ENCODE measurements at places on chromosomes 3 and 15.

DNA sequence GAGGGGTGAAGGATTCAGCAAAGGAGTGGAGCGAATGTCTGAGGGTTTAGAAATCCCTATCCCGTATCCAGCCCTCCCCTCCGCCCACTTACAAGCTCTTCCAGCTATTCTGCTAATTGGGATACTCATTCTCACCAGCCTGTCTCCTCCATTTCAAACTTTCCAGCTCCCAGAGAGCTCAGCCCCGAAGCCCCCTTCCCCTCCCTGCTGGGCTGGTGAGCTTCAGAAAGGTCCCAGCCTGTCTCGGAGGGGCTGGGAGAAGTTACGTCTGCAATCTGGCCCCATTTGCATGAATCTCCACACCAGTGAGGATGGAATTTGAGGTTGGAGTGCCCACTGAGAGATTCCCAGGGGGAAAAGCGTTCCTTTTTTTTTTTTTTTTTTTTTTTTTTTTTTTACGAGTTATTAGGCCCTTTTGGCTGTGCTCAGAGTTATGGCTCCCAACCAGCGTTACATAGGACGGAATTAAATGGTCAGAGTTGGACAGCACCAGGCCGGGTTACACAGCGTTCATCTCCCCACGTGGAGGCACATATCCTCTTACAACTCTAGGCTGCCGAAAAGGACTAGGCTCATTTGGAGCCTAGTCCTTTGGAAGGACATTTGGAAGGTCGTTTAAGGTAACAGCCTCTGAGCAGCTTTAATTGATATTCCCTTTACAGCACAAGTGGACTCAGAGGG is 34.6 kb downstream of the FGD5 start:
- DNase-seq = no peak

DNA sequence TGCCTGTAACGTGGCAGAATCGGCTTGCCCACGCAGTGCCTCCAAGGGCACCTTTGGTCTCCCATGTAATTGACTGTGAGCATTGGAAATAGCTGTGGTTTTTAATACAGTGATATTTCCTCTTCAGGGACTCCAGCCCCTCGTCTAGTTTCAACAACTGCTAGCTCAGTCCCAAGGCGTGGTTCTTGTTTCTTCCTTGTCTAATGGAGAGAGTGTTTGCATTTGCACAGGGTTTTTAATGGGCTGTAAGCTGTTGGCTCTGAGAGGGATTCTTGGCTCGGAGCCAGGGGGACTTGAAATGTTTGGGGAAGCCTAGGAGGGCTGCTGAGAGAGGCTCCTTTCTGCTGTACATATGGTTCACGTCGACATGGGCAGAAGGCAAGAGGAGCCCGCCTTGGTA is 86.2 kb downstream of the THSD4 start:
- no peak for DNase-seq

DNA sequence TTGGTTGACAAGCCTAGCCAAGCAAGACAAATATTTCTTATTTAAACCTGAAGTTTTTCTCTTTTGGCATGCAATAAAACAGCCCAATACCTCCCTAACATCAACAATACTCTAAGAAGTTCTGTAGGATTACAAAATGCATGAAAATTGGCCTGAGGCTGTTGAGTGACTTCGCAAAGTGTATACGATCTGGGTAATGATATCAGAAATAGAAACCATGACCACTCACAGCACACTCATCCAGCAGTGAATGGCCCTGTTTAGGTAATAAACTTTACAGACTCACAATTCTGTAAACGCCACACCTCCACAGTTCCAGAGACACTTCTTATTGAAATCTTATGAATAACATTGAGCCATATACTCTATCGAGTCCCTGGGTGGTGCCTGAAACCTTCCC is 83.0 kb upstream of the NAALADL2 start:
- DNase-seq = no peak

GRCh38 chr15:49225572-49226281 is 55.7 kb downstream of the GALK2 start:
- DNase-seq = no peak

DNA sequence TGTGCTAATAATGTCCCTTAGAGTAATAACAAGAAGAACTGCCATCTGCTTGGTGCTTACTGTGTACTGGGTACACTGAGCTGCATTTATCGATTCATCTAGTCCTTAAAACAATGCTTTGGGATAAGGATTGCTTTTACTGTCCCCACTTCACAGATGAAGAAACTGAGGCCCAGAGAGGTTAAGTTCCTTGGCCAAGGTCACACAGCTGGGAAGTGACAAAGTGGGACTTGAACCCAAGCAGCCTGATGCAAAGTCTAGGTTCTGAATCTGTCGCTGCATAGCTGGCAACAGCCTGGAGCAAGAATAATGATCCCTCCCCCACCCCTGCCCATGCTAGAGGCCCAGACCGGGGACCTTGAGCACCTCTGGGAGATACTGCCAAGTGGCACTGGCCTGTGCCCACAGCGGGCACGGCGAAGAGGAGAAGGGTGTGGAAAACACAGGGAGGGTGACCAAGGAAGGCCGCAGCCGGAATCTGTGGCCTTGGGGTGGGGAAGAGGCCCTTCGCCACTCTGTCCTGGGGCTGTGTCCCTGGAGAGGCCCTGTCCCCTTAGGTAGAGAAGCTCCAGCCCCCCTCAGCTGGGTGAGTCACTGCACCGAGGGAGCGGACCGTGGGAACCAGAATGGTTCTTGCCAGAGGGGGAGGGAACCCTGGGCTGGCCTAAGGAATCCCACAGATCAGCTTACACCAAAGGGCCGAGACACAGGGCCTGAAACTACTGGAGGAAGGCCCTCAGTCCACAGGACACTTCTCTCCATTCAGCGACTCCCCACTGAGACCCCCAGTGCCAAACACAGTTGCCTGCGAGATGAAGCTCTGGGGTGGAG is 3.5 kb downstream of the PLXND1 start:
- no peak for DNase-seq

DNA sequence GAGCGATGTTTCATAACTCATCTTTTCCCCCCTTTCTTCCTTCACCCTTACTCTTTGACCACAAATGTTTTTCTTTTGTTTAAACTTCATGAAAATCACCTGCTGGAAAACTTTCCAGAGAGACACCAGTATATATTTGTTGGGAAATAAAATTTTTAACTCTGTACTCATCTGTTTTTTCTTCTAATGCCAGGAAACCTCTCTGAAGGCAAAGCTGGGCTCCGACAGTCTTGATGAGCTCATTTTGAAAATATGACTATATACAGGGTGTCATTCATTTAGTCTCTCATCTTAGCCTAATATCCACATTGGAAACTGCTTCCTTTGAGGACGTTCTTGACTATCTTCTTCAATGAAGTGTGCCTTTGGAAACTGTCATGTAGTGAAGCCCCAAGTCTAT is 339.6 kb upstream of the ROBO2 start:
- no peak for DNase-seq

GRCh38 chr3:44805960-44806359 is 44.4 kb downstream of the KIF15 start:
- DNase-seq = no peak

DNA sequence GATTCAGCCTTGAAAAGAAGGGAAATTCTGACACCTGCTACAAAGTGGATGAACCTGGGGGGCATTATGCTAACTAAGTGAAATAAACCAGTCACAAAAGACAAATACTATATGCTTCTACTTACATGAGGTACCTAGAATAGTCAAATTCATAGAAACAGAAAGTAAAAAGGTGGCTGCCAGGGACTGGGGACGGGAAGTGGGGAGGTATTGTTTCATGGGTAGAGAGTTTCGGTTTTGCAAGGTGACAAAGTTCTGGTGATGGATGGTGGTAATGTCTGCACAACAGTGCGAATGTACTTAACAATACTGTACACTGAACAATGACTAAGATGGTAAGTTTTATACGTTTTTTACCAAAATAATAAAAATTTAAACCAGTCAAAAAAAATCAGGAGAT is 4.8 kb downstream of the IDH2 start:
- DNase-seq = no peak

- DNase-seq = no peak
Measured at GRCh38 chr3:32180141-32180784, 58.2 kb upstream of the CMTM8 start.

DNA sequence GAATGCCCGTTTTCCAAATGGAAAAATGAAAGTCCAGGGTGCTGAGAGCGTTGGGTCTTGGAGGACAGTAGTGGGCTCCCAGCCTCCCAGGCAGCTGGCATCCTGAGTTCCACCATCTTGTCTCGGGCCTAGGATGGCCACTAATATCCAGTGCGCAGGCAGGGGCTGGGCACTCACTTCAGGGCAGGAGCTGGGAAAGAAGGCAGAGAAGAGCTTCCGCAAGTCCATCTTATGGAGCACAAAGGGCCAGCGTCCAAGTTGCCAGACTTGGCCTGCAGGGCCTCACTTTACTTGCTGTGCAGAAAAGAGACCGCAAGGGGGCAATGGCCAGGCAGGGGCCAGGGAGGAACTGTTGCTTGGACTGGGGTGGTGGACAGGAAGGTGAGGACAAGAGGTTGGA is 46.1 kb downstream of the IQSEC1 start:
- no peak for DNase-seq

- DNase-seq = no peak
Measured at GRCh38 chr3:69294014-69294766, 91.7 kb downstream of the FRMD4B start.

- no peak for DNase-seq
Measured at GRCh38 chr3:125128861-125129501, 73.2 kb upstream of the HEG1 start.

GRCh38 chr15:27899583-27900285 is 199.4 kb downstream of the OCA2 start:
- DNase-seq = no peak

DNA sequence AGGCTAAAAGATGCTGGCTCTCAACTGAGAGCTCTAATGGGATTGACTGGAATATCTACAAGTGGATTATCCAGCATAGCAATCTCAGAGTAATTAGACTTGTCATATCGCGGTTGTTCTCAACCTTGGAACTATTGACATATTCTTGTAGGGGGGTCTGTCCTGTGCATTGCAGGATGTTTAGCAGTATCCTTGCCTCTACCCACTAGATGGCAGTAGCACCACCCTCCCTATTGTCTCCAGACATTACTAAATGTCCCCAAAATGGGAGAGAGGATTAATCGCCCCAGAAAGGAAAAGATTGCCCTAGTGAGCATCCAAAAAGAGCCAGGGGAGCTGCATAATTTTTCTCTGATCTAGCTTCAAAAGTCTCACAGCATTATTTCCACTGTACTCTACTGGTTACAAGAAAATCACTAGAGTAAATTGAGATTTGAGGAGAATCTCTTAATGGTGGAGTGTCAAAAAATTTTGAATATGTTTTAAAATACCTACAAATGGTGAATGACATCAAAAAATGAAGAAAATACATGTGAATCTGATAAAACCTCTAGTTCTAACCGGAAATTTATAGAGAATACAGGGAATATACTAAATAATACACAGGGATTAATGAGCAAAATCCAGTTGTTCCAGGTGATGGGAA is 388.2 kb upstream of the AGTR1 start:
- no peak for DNase-seq
